Activated CD4-positive, alpha-beta T cell treated with anti-CD3 and anti-CD28 coated beads for 24 hours (primary cell): ENCODE measurements at places on chromosomes 6 and 20.

DNA sequence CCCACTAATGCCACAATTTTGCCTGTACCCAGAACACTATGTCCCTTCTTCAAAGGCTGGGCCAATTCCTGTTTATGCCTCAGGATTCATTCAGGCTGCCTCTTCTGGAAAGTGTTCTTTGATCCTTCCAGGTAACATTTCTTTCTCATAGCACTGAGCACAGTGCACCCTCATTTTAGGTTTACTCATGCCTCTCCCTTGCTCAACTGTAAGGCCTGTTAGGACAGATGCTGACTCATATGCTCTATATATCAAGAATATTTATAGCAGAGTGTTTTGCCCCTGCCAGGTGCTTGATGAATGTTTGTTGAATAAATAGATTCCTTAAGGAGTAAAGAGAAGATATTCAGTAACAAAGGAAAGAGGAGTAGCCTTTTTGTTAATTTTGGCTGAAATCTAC is 263.9 kb downstream of the PHF3 start:
- no peak for DNase-seq

- DNase-seq, result no peak
Observed at GRCh38 chr20:62874964-62875344, 13.3 kb upstream of the TCFL5 start.

GRCh38 chr20:46799781-46800408 is 90.4 kb downstream of the SLC2A10 start:
- no peak for DNase-seq

- no peak for DNase-seq
Observed at GRCh38 chr20:12984069-12984765, 24.6 kb upstream of the SPTLC3 start.

- DNase-seq, result no peak
Observed at GRCh38 chr20:60345106-60345505, 386.9 kb downstream of the CDH26 start.

DNA sequence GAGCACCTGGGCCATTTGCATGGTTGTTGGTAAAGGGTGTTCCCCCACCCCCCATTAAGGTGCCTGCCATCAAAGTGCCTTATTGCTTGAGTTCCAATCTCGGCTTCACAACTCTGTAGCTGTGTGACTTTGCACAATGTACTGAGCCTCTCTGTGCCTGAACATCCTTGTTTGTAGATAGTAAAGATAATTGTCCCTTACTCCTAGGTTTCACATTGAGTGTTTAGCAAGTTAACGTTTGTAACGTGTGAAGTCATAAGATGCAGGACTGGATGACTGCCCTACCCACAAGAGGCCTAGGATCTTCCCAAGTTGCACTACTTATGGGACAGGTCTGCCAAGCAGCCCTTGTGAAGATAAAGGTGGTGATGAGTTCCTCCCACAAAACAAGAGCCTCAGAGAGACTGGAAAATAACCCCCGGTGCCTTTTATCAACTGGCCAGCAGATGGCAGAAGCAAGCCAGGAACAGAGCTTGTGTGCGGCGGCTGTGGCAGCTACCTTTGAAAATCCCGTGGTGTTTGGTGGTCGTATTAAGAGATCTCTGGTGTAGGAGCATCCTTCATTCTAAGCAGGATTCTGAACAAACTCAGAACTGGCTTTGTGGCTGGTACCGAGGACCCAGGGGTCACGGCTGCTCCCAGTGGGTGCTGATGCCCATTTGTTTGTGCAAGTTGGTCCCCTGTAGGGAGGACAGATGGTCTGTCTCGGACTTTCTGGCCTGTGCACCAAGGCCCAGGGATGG is 99.1 kb downstream of the CDH26 start:
- peak; percentile 41 for DNase-seq

GRCh38 chr6:3819161-3820110 is 29.7 kb upstream of the FAM50B start:
- DNase-seq, result no peak

GRCh38 chr6:39891976-39892375 is 42.3 kb downstream of the MOCS1 start:
- DNase-seq, result no peak

DNA sequence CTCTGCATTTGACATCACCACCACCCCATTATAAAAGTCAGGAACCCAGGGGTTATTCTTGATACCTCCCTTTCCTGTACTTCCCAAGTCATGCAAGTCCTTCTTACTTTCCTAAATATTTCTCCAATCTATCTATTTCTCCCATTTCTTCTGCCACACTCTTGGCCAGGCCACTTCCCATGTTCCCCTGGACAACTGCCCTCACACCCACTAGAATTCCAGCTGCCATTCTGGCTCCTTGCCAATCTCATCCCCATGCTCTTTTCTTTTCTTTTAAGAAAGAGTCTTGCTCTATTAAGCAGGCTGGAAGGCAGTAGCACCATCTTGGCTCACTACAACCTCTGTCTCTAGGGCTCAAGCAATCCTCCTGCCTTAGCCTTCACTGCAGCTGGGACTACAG is 15.2 kb downstream of the DEFB132 start:
- no peak for DNase-seq
